ENCODE measurements at places on chromosomes 16 and 17.

GRCh38 chr17:914561-914960 lies 65.0 kb downstream of the NXN start:
- no peak for DNase-seq

DNA sequence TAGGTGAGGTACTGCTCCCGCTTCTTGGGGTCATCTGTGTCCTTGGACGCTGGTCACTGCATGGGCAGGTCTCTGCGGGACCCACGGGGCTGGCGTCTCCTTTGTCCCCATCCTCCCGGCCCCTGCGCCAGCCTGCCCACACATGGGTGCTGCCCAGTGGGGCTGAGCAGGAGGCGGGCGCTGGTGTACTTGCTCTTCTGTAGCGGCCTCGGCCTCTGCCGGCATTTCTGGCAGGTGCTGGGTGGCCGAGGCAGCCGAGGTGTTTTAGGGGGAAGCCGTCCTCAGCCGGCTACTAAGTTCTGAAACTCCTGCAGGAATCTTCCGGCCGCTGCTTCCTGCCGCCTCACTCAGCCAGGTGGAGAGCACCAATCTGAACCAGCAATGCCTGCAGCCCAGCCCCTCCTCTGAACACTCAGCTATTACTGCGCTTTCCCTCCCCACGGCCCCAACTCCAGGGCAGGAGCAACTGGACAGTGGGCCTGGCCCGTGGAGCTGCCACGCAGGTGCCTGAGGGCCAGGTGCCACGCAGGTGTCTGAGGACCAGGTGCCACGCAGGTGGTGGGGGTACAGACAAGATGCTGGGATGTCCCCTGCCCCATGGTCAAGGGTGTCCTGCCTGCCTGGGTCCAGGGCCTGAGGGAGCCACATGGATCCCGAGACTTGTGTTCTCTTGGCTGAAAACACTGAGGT lies 10.0 kb downstream of the DECR2 start:
- no peak for DNase-seq

- DNase-seq: no peak
These were observed 15.4 kb downstream of the SEZ6L2 start for GRCh38 chr16:29883987-29884386.

- no peak for DNase-seq
These were observed 11.0 kb downstream of the DCAKD start for GRCh38 chr17:45040459-45040858.

DNA sequence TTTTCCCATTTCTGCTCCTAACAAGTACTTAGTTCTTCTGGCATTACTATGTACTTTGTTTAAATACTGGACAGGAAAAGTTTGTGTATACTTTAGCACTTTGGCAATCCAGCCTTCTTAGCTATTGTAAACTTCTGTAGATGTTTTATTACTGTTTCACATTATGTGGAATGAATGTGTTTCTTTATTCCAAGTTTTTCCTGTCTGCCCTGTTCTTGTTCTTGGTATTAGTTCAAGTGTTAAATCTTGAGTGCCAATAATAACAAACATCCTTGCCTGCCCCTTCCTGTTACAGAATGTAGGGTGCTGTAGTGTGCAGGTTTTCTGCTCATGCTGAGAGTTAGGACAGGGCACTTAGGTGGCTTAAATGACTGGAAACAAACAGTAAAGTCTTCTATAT lies 7.3 kb upstream of the CAPNS2 start:
- DNase-seq: no peak

DNA sequence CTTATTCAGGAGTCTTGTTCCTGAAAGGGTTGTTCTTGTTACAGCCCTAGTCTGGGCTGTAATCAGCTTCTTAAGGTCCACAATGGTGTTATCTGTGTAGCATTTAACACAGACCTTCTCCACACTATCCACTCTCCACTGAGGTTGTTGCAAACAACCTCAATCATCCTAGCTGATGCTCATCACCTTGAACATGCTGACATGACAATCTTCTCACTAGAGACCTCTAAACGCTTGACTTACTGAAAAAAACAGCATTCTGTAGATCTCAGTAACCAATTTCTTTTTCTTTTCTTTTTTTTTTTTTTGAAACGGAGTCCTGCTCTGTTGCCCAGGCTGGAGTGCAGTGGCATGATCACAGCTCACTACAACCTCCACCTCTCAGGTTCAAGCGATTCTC lies 3.6 kb downstream of the TNFRSF17 start:
- no peak for DNase-seq

DNA sequence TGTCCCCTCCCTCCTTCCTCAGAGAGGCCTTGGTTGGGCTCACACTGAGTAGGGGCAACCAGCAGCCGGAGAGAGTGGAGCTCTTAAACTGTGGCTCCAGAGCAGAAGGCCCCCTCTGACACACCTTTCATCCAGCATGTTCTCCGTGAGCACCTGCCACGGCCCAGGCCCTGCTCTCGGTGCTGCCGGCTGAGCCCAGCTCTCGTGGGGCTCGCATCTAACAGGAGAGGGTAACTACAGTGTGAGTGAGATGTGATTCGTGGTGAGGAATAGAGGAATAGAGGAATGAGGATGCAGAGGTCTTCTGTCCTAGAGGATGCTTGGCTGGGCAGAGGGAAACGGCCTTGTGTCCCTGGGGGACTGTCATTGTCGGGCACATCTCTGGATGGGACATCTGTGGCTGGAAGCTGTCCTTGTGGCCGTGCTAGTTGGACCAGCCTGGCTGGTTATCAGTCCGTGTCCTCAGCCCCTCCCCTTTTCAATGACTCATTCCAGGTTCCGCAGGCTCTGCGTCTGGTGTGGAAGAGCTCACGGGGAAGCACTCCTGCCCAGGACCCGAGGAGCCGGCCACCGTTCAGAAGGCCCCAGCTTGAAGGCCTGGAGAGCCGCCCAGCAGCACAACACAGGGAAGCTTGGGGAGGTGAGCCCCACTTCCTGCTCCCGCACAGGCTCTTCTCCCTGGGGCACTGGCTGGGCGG lies 11.9 kb upstream of the DNASE1 start:
- DNase-seq: no peak

GRCh38 chr16:1920727-1921171 lies 2.5 kb upstream of the HS3ST6 start:
- no peak for DNase-seq

DNA sequence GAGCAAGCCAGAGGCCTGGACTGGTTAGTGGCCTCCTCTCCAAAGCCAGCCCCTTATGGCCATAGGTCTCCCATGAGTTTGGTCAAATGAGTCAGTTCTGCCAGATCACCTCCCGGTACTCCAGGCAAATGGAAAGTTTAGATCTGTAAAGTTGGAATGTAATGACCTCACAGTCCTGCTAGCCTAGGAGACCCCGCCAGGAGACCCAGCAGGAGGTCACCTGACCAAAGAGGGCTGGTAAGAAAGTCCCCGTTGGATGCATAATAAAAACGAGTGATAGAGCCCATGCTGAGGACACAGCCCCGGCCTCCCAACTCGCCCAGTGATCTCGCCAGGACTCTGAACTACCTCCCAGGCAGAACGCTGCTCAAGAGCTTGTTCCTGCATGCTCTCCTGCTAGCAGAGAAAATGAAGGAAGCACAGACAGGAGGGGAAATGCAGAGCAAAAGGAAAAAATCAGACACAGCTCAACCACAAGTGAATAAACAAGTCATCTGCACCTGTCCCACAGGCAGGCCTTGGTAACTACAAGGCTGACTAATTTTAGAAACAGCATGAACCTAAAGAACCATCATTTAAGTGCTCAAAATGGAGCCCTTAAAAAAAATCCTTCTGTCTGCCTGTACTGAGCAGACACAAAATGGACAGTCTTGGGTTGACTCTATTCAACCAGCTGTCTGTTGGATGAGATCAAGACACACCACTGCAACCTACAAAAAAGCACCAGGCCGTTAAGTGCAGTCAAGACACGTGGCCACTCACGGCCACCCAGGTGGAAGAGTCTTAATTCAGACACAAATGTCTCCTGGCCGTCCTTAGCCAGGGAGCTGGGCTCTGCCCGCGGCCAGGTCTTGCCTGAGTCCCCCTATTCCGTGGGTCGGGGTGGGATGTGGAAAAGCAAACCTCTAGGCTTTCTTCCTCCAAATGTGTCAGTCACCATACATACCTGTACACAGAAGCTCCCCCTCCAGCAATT lies 9.2 kb downstream of the CDIP1 start:
- DNase-seq: no peak
